CD4-positive, alpha-beta T cell treated with Interleukin-4 for 1 hour (primary cell): ENCODE measurements at places on chromosomes 12 and 14.

DNA sequence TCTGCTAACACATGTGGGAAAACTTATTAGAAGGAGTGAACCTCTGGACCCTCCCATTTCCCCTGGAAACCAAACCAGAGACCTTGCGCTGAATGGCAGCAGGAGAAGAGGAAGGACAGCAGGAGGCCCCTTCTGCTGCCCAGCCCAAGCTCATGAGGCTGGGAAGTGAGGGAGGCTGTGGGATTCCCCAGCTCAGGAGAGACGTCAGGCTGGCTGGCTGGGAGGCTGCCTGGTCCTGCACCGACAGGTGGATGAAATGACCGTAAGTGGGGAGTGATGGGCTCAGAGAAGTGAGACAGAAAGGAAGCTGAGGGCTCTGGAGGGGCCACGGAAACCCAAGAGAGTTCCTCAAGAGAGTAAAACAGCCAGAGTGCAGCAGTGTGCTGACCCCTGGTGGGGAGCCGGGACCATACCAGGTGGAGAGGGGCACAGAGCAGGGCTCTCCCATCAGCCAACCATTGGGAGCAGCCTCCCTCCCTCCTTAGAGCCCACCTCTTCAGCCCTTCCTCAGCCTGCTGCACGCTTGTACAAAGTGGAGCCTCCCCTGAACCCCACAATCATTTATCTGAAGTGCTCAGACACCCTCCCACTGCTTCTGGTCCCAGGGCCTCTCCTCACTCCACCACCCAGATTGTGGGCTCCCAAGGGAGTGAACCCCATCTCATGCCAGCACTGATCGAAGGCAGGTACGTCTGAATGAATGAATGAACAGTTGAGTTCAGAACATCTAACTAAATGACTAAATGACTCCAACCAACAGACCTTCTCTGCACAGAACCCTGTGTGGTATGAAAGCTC lies 14.0 kb downstream of the TAMALIN start:
- peak; percentile 79 for DNase-seq

- no peak for DNase-seq
Observed at GRCh38 chr12:85796001-85796400, 40.2 kb downstream of the RASSF9 start.

GRCh38 chr14:61179061-61179690 lies 102.0 kb downstream of the TMEM30B start:
- no peak for DNase-seq

DNA sequence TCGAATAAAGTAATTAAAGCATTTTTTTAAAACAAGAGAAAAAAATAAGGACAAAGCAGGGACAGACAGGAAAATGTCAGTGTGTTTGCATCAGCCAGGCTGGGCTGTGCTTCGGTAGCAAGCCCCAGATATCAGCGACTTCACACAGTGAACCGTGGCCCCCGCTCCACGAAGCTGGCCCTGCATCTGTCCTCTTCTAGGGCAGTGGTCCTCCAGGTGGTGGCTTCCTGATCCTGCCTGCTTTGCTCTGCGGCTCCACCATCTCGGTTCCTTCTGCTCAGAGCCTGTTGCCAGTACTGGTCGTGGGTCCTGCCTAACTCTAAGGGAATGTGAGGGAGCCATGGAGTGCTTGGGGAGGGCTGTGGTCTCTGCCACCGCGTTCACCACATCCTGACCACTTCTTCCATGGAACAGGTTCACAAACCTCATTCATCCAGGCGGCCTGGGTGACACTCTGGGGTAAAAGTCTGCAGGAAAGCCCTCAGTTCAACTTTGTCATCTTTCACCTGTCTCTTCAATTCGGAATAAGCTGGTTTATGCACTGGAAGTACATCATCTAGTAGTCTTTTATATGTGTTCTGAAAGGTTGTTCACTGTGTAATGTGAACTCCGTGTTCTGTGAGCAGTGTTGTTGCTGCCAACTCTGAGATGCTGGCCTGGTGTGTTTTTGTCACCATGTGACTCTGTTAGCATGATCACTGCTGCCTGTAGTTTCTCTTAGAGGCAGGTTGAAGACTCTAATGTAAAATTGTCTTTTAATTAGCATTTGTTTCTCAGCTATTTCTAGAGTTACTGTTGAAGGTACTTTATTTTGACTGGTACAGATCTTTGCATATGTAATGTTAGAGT lies 47.9 kb downstream of the ANKRD9 start:
- no peak for DNase-seq

DNA sequence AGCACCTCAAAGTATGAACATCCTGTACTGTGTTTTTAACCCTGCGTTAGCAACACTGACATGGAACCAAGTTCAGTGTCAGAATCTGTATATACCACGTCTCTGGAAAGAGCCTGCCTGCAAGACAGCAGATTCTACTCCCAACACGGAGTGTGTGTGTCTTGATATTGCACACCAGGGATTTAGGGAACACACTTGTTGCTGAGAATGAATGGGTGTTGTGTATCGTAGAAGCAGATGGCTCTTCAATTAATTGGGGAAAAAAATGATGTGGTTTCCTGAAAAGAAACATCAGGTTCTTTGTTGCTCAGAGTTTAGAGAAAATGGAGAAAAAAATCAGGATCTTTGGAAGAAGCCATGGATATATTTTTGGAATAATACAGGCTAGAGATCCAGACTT lies 170.8 kb downstream of the EGLN3 start:
- DNase-seq, result no peak

- DNase-seq, result no peak
Observed at GRCh38 chr14:78164226-78164853, 5.8 kb upstream of the NRXN3 start.

DNA sequence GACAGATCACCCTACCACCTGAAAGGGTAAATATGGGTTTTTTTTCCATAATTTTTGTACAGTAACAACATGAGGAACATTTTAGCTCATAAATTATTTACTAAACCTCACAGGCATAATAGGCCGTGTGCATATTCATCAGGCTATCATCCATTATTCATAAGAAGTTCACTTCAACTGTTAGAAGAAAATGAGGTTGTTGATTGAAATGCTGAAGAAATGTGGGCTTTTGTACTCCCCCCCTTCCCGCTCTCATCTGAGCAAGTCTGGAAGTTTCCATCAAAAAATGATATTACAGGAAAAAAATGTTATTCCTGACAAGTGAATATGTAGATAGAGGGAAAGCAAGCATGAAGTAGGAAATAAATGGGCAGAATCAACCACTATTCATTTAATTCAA lies 7.9 kb upstream of the POU6F1 start:
- no peak for DNase-seq

GRCh38 chr14:102900631-102901571 lies 21.6 kb upstream of the AMN start:
- peak; percentile 62 for DNase-seq

DNA sequence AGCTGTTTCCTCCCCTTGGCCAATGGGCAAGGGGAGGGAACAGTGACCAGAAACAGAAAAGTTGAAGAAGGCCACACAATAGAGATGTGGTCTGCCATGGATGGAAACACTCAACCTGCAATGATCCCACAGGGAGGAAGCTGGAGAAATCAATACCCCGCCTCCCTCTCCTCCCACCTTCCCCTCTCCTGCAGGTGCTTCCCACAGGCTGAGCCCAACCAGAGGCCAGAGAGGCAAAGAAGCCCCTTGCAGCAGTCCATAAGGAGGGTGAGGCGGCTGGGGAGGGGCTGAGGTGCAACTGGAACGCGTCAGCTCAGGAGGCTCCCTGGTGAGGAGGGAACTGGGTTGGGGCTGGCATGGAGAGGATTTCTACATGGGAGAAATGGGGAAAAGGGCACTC lies 84.0 kb downstream of the RNF34 start:
- DNase-seq, result no peak

DNA sequence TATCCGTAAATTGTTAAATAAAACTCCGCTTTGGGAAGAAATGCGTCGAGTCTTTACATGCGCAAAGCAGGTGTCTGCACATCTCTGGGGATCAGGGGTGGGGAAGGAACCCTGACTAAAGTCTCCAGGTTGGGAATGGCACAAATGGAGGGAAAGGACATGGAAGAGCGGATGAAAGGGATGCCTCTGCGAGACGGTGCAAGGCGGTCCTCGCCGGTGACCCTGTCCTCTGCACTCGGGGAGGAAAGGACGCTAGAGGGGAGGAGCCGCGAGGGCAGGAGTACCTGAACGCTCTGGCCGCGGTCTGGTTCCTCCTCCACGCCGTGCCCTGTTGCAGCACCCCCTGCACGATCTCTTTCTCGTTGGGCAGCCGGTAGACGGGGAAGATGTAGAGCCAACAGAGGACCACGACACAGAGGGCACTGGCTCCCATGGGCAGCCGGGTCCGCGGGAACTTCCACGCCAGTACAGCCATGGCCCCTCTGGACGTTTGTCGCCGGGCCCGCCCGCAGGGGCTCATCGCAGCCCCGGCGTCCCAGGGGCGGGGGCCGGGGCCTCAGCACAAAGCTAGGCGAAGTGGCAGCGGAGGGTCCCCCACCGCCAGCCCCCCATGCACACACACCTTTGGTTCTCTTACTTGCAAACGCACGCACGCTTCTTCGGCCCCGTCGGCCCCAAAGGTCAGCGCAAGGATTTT lies 646 bp downstream of the ST8SIA1 start:
- DNase-seq, result no peak

- DNase-seq, result no peak
Observed at GRCh38 chr12:1934831-1935230, 16.4 kb upstream of the CACNA2D4 start.

- no peak for DNase-seq
Observed at GRCh38 chr14:80770114-80770908, 171.2 kb downstream of the CEP128 start.
